ENCODE measurements at places on chromosomes 13 and 19. TPM values are rescaled to one million over a fixed set of nuclear protein-coding genes. Genes with fewer than 3 reads are reported as not detected.
A peak's percentile ranks its signal among the peaks of the same experiment; 100 is the strongest.

DNA sequence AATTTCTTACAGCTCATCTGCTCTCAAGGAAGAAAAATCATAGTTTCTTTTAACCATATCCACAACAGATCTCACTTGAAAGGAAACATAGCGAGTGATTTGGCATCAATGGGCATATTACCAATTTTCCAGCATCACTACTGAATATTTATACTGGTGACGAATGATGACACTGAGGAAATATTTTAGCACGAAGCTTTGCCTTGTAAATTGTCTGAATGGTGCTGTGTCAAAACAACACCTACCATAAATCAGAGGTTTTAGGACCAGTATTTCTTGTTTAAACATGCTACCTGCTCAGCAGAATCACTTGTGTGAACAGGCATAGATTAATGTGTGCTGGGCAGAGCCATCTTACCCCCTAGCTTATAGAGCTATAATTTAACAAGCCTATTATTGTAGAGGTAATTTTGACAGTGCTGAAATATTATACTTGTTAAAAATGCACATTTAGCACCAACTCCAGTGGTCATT is 146.8 kb downstream of the ABCC4 start:
- DNase-seq = peak; percentile 58

DNA sequence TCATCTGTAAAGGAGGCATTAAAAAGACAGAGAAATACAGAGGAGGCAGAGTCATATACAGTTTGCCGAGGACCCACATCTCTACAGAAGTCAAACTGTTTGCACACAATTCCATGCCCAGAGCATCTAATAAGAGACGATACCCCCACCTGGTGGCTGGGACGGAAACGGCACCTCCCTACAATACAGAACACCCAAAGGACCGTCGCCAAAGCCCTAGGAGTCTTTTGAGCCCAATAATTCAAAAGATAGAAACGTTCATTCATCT is 703 bp upstream of the PLEKHG2 start:
- DNase-seq = peak; percentile 73

DNA sequence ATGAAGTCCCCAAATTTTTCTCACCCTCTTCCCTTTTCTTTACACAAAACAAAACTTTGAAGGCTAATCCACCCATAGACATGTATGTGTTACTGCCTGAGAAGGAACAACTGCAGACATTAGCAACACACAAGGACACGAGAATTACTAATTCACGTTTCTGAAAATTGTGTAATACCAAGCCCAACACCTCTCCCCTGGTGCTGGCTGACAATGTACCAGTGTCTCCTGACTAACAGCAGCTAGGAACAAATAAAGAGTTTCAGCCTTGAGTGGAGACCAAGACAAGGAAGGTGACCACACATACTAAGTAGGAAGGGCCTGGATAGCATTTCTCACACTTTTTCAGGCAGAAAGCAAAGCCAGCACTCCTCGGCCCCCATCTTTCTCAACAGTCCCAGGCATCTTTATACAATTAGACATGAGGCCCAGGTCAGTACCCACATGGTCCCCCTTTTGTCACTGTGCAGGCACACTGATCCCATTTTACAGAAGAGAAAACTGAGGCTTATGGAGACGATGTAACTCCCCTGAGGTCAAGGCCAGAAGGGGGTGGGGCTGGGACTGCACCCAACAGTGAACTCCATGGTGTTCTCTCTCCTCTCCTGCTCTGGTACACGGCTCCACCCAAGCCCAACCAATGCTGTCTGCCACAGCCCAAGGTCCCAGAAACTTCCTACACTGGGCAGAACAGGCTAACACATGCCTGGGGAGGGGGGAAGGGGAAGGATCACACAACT is 8.7 kb downstream of the BRD4 start:
- no peak for DNase-seq

GRCh38 chr13:28496188-28496564 is 1.2 kb upstream of the FLT1 start:
- DNase-seq = no peak

DNA sequence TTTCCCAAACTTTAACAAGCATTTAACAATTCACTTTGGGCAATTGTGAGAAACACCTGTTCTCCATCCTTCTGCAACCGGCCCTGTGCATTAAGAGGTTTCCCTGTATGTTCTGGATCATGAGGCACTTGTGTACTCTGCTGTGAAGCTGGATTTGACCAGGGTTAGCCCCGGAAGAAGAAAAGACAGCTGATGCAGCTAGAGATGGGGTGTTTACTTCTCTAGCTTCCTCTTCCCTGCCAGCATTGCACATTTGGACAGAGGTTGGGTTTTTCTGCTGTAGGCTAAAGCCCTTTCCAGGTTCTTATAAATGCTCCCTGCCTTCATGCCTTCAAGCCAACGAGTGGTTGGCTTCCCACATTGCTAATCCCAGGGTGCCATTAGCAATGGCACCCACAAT is 20.9 kb downstream of the MBD3L2B start:
- DNase-seq = no peak

DNA sequence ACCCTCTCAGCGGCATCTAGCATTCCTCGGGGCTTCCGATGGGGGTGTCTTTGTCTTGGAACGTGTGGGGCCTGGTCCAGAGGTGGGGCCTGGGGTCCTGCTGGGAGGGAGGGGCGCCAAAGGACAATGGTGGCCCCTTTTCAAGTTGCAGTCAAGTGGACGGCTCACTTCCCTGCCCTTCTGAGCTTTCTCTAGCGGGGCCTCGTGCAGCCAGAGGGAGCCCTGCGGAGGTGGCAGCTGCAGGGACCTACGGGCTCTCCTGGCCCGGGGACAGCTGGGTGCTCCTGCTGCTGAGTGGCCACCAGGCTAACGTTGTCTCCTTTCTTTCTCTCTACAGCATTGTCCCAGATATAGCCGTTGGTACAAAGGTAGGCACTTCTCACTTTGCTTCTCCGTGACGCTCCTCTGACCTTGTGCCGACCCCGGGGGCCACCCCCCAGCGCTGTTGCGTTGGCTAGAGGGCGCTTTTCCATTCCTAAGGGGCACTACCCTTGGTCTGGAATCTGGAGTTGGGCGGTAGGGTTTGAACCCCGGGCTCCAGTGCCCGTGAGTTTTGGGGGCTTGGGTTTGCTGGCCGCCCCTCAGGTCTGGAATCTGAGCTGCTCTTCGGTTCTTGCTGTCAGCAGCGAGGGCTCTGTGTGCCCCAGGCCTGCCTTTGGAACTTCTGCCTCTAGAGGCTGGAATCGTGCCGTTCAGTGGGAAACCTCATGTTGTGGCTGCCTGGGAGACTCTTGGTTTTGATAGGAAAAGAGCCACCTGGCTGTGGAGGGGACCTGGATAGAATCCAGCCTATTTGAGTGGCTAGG is 2.0 kb downstream of the PTBP1 start:
- DNase-seq = no peak

GRCh38 chr13:30623392-30623791 is 5.7 kb downstream of the USPL1 start:
- DNase-seq = peak; percentile 57

DNA sequence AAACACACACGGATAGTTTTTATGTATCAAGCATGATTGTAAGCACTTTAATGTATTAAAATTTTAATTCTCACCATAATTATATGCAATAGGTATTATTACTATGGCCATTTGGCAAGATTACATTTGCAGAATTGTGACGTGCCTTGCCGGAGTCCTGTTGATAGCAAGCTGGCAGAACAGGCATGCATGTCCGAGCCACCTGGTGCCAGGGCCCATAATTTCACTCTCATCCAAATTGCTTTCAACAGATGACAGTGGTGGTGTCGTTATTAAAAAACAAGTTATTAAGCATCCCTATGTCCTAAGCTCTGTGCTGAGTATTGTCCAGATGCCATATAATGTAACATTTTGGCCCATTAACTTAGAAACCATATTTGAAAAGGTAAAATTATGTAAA is 374.3 kb downstream of the FOXO1 start:
- DNase-seq = no peak

- DNase-seq = no peak
Observed at GRCh38 chr19:42693760-42694350, 46.4 kb downstream of the PSG3 start.

DNA sequence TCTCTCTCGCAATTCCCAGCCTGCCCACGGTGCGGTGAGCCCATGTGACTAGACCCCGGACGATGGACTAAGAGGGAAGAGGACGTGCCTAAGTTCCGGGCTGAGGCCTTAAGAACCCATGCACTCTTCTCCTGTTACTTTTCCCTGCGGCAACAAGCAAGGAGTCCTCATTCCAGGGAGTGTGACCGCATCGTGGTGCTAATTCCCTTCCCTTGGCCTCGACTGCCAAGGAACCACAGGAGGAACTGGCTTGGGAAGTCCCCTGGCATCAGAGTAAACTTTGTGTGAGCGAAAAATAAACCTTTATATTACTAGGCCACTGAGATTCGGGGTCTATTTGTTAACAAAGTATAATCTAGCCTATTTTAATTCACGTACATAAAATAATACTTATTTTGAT is 34.0 kb downstream of the FGF14 start:
- no peak for DNase-seq

- no peak for DNase-seq
Observed at GRCh38 chr19:39728040-39728439, 9.8 kb downstream of the CLC start.

GRCh38 chr19:35294328-35294727 is 2.4 kb downstream of the MAG start:
- DNase-seq = no peak

DNA sequence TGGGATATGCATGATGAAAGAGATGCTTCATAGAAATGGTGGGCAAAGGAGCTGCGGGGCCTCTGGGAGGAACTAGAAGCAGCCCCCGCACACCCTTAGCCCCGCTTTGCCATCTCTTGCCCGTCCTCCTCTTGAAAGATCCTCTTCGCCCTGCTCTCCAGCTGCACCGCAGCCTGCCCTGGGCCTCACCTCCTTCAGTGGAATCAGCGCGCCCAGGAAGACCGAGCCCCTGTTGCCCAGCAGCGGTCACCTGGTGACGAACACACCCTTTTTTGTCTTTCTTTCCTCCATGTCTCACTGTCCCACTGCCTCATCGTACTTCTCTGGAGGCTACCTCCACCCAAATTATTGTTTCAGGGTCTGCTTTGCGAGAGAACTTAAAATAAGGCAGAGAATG is 807.6 kb downstream of the UQCRFS1 start:
- no peak for DNase-seq

DNA sequence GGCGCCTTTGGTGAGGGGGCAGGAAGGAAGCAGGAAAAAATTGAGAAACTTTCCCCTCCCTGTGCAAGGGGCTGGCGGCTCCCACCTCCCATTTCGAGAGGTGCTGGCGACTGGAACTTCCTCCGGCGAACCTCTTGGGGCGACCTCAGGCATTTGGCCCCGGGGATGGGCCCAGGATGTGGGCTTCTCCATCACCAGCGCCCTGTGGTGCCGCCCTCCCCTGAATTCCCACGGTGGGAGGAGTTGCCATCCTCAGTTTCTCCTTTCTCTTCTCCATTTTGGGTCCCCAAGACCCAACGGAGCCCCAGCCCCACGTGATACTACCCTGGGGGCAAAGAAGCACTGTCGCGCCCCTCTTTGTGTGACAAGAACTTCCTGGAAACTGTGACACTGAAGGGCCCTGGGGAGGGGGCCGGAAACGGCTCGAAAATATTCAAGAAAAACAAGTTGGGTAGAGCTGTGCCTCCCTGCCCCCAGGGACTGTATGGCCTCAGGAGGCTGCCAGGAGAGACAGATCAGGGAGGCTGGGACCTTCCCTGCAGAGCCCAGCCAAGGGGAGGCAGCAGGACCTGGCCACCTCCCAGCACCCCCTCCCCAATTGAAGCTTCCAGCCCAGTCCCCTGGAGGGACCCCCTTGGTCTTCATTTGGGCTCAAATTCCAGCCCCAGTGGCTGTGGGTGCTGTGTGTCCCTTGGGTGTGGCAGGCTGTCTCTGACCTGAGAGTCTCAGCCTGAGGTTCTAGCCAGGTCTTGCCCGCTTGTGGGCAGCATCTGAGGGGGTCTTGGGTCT is 16.2 kb upstream of the AP1M2 start:
- DNase-seq = no peak

DNA sequence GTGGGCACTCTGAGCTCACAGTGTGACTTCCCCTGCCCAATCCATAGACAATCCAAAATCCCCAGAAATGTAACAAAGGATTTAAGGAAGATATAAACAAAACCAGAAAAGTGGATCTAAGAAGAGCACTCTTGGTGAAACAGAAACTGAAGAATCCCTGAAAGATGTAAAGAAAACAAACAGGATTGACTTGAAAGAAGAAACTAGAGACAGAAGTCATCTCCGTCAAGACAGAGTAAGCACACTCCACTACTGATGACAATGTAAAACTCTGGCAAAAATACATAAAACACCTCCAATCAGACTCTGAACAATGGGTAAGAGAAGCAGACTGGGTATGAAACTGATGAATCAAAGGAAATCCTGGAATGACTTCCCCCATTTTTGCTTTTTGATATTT is 13.5 kb downstream of the TUBGCP3 start:
- DNase-seq = peak; percentile 20

DNA sequence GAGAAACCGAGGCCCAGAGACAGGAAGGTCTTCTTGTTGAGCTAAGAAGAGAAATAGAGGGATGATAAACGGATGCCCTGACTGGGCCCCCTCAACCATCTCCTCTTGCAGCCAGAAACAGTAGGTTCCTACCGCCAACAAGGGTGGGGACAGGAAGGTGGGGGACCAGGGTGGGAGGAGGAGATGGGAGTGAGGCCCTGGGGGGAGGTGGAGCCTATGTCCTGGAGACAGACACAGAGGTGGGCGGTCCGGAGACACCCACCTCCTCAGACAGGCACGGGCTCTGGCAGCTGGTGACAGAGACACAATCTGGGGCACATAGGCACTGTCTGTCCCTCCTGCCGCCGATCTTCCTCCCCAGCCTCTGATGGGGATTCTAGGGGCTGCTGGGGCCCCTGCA is 16.9 kb downstream of the GADD45B start:
- DNase-seq = no peak

DNA sequence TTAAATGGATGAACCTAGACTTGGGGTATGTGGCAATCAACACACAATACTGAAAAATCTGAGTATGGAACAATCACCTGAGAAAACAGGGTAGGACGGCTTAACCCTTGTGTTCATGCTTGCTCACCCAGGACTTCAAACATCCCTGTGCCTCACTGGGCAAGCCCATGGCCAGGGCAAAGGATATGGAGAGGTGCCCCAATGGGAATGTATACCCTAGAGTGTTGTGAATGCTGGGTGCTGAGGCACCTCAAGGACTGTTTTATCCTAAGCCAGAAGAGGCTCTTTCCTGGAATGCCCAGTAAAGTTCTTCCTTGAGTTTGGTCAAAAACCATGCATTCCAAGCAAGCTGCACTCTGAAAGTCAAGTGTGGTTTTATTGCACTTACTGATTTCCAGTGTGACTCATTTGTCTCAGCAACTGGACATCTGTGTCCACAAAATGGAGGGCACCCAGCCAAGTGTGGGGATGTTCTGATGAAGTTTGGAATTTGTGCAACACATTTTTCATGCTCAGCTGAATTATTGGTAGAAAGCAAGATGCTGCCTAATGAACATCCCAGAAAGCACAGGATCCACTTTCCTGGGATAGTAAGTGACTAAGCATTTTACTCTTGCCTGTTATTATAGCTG is 531.3 kb downstream of the RFC3 start:
- DNase-seq = peak; percentile 63

GRCh38 chr13:41408121-41408520 is 49.2 kb upstream of the RGCC start:
- no peak for DNase-seq

GRCh38 chr13:79398915-79399314 is 7.1 kb downstream of the RBM26 start:
- DNase-seq = no peak

SGCG gene
- 0.07 TPM for total RNA-seq

OR7A5 gene
- not detected for total RNA-seq

AP1M2 gene
- not detected for total RNA-seq

AMER2 gene
- total RNA-seq = not detected

TEX101 gene
- not detected for total RNA-seq

ATP4B gene
- 0.07 TPM for total RNA-seq

PNMA8B gene
- total RNA-seq = 0.11 TPM

ADGRE3 gene
- total RNA-seq = not detected

NLRP7 gene
- not detected for total RNA-seq

MTUS2 gene
- not detected for total RNA-seq

ZNF225 gene
- total RNA-seq = 4.5 TPM
